Activated CD4-positive, alpha-beta T cell treated with anti-CD3 and anti-CD28 coated beads for 48 hours (primary cell): ENCODE measurements at places on chromosomes 7 and 10.

DNA sequence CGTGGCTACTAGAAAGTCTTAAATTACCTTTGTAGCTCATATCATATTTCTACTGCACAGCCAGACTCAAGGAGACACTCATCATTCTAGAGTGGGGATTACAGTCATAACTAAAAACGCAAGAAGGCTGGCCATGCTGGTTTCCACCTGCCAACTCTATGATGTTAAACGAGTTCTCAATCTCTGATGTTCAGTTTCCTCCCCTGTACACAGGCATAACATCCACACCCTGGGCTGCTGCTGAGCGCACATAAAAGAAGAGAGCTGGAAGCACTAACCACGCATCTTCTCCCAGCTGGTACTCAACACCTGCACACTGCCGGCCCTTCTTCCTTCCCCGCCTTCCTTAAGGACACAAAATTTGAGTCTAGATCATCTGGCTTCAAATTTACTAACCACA is 60.5 kb downstream of the SORBS1 start:
- DNase-seq, result peak; percentile 33

DNA sequence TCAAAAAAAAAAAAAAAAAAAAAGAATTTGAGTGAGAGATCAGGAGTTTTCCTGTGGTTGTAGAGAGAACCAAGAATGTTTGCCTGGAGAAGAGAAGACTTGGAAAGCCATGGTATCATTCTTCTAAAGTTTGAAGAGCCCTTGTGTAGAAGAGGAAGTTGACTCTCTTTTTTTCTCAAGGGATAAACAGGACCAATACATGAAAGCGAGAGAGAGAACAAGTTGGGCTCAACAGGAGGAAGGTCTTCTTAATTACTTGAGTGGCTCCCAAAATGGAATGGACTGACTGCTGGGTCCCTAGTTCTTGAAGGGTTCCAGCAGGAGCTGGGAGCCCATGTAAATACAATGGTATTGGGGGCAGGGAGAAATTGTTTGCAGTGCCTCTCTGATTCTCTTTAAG is 173.3 kb upstream of the ADO start:
- no peak for DNase-seq

DNA sequence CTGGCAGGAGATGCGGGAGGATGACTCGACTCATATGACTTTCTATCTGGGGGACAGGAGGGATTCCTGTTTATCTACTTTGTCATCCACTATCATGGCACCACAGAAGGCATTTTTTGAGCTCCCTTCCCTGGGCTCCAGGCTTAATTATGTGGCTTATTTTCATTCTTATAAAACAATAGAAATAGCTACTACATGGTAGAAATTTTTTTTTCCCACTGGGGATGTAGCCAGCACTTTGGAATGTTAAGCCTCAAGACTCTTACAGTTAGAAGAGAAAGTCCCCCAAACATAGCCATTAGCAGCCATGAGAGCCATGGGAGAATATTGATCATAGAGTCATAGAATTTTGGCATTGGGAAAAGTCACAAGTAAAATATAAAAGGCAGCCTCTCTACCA is 14.6 kb upstream of the FAM180A start:
- DNase-seq, result no peak

DNA sequence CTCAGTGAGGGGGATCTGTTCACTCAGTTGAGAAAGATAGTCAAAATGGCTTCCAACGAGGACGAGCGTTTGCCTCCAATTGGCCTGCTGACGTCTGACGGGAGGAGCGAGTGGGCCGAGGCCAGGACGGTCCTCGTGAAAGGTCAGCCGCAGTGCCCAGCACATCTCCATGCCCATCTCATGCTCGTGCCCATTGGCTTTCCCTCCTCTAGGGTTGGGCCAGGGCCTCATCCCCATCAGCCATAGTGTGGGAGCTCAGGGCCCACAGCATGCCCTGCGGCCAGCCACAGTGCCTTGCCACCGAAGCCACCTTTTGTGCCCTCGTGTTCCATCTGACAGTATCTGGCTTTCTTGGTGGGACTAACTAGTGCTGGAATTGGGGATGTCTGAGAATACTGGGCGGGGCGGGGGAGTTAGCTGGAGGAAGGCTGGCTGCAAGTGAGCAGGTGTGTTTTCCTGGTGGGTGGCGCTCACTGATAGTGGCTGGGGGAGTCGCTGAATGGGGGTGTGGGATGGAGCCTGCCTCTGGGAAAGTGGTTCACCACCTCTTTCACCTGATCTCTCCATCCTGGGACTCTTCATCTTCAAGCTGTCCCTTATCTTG is 13.9 kb downstream of the CHAT start:
- no peak for DNase-seq

DNA sequence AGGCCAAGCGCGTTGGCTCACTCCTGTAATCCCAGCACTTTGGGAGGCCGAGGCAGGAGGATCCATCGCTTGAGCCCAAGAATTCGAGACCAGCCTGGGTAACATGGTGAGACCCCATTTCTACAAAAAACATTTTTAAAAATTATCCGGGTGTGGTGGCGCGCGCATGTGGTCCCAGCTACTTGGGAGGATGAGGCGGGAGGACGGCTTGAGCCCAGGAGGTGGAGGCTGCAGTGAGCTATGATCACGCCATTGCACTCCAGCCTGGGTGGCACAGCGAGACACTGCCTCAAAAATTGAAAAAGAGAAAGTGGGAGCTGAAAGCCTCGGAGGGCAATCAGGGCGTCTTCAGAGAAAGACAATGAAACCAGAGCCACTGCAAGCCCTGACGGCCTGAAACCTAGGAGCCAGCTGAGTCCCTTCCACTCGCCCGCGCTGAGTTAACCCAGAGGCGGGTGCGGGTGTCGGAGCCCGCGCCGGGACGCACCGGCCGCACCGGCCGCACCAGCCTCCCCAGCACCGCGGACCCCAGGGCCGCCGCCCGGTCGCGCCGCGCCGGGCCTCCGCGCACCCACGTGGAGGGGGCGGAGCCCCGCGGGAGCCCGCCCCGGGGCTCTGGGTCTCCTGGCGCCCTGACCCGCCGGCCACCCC is 22.4 kb downstream of the ZFAND2A start:
- no peak for DNase-seq

GRCh38 chr10:35216303-35216905 is 89.8 kb downstream of the CREM start:
- peak; percentile 52 for DNase-seq

- DNase-seq, result no peak
Observed at GRCh38 chr10:49830016-49830415, 67.9 kb upstream of the OGDHL start.

DNA sequence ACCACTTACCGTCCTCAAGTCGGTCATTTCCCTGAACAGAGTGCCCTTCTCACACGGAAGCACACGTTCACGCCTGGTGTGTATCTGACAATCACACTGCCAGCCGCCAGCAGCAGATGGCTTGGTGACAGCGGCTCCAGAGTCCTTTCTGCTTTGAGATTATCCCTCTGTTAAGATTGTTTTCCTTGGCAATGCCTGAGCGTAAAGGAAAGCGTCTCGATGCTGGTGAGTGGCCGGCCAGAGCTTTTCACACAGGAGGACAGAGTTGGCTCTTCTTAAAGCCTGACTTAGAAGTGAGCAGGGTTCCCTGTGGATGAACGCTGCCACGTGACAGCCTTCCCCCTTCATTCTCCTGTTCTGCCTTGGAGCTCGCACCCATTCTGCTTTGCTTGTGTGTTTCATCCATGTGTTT is 22.1 kb upstream of the PRKAR1B start:
- DNase-seq, result no peak

DNA sequence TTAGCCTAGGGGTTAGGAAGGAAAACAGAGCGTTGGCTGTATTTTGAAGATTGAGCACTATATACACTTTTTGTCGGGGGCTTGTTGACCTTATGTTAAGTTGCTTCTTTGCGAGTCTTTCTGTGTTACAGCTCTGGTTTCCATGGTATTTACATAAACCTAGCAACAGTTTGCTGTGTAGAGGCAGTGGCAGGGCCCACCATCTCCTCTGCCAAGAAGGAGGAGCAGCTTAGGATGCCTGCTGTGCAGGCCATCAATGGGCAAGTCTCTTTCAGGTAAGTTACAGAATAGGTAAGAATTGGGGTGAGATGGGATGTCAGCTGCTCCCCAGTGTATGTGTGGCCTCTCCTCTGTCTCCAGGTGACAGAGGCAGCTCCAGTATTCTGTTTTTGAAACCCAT is 485.5 kb downstream of the LRMDA start:
- DNase-seq, result no peak

DNA sequence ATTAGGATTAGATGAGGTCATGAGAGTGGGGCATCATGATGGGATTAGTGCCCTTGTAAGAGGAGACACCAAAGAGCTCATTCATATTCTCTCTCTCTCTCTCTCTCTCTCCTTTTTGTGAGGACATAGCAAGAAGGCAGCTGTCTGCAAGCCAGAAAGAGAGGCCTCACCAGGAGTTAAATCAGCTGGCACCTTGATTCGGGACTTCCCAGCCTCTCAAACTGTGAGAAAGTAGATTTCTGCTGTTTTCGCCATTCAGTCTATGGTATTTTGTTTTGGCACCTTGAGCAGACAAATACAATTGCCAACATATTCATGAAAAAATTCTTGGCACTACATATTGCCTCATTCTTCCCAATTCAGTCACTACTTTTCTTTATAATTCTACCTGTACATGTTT is 20.6 kb upstream of the ATAD1 start:
- no peak for DNase-seq

DNA sequence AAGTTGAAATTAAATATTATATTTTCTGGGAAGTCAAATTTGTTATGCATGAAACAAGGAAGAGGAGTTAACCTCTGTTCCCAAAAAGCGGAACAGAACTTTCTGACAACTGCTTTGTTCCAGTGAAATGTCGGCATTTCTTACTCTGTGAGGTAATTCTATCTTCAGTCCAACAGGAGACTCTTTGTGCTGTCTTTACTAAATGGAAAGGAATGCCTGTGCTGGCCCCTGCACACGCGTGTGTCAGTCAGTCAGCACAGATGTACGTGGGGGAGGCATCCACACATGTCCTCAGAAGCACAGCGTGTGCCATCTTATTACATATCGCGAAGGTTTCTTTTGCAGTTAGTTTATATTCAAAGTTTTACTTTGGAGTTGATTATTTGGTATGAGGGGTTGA is 37.5 kb downstream of the NET1 start:
- no peak for DNase-seq

DNA sequence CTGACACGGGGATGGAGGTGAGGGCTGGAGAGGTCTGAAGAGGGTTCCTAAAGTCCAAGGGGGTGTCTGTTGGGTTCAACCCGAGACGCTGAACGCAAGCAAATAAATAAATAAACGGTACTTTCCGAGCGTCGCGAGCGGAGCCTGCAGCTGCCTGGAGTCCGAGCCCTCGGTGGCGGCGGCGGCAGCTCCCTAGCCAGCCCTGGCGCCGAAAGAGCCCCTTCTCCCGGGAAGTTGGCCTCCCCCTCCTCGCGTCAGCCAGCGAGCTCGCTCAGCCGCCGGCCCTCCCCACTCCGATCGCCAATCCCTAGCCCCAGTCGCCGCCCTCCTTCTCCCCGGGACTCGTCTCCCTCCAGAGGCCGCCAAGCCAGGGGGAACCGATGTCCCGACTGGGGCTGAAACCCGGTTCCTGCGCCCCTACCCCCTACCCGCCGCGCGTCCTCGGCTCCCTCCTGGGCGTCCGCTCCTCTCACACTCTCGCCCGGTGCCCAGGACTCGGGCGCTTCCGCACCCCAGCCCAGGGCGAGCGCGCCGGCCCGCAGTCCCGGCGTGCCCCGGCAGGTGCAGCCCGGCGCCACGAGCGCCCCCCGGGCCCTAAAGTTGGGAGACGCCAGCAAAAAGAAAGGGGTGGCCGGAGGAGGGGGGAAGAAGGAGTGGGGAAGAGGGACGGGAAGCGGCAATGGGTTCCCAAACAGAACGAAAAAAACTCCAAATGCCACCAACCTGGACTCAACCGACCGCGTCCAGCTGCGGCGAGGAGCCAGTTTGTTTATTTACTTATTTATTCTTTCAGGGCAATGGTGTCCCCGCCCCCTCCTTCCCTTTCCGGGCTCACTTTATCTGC is at the start of gene GFRA1:
Gene GFRA1, minus strand, starts transcription at position 767 of the 844 bp plus-strand sequence. CDS start 1,177 bp downstream, outside the sequence.
- peak; percentile 2 for DNase-seq

DNA sequence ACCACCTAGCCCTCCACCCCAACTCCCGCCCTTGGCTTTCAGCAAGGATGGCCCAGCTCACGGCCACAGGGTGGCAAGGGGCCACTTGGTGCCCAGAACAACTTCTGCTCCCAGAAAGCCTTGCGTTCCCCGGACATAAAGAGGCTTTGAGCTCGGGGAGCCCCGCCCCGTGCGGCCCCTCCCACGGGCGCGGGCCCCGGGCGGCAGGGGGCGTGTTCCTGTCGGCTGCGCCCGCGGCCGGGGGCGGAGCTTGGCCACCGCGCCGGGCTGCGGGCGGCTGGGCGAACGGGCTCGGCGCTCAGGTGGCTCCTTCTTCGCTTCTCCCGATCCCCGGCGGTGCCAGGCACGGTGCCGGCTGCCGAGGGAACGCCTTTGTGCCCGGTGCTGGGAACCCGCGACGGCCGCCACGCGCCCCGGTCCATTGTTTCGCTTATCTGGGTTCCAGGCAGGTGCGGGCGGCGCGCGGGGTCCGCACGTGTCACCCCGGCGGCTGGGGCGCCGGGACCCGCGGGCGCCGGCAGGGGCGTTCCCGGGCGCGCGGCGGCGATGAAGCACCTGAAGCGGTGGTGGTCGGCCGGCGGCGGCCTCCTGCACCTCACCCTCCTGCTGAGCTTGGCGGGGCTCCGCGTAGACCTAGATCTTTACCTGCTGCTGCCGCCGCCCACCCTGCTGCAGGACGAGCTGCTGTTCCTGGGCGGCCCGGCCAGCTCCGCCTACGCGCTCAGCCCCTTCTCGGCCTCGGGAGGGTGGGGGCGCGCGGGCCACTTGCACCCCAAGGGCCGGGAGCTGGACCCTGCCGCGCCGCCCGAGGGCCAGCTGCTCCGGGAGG is at the start of gene NFE2L3:
Gene NFE2L3, plus strand, starts transcription at position 246 of the 829 bp plus-strand sequence. Its CDS starts 301 bp downstream, at position 547.
- peak; percentile 87 for DNase-seq

- peak; percentile 7 for DNase-seq
Observed at GRCh38 chr7:85023066-85023712, 163.7 kb downstream of the SEMA3D start.

DNA sequence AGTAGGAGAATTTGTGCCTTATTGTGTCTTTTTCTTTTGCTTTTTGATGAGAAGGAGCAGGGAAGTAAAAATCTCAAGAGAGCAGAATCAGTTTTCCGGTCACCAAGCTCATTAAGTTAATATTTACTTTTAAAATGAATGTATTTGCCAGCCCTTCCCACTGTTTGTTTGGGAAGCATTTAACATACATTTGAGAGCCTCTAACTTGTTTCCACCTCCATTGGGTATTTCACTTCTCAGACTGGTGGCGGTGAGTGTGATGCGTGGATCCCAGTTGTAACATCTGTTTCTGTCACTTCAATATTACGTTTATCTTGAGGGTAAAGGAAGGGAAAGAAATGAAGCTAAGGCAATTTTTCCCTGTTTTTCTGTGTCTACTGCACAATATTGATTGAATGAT is 22.8 kb downstream of the CDK14 start:
- DNase-seq, result no peak

- DNase-seq, result no peak
Observed at GRCh38 chr10:12250181-12250580, 54.2 kb downstream of the CDC123 start.

DNA sequence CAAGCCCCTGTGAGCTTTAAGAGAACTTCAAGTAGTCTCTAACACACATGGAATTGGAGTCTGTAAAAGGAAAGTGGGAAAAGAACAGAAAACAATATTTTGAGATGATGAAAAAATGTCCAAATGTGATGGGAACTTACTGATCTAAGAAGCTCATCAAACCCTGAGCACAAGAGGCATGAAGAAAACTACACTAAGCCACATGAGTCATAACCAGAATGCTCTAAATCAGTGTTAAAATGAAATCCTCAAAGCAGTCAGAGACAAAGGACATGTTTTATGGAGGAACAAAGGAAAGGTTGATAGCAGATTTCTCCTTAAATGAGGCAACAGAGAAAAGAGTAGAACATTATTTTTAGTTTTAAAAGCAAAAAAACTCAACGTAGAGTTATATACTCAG is 37.2 kb downstream of the ZNF33A start:
- DNase-seq, result no peak
